ENCODE measurements at places on chromosomes 1 and 21.
A peak's percentile ranks its signal among the peaks of the same experiment; 100 is the strongest.

- DNase-seq = peak; percentile 81
These were observed 7.6 kb upstream of the ZNF326 start for GRCh38 chr1:89987159-89987819.

DNA sequence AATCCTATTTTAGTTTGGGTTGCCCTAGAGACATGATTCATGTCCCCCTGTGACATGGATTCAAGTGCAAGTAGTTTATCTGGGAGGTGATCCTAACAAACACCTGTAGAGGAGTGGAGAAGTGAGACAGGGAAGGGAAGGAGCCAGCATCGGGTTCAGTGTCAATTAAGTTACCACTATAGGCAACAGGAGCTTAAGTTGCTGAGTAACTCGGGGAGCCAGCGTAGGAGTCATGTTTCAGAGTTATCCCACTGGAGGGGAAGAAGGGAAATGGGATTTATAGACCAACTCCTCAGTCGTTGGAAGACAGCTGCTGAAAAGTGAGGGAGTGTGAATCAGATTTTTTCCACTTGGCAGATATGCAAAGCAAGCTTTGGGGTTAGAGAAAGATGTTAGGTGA lies 54.9 kb downstream of the SLC30A7 start:
- peak; percentile 72 for DNase-seq

- no peak for DNase-seq
These were observed 31.8 kb upstream of the CFHR4 start for GRCh38 chr1:196856053-196856452.

GRCh38 chr1:15120251-15120945 lies 33.1 kb upstream of the TMEM51 start:
- DNase-seq = no peak

GRCh38 chr1:94017155-94017829 lies 103.7 kb downstream of the ABCA4 start:
- DNase-seq = peak; percentile 37

DNA sequence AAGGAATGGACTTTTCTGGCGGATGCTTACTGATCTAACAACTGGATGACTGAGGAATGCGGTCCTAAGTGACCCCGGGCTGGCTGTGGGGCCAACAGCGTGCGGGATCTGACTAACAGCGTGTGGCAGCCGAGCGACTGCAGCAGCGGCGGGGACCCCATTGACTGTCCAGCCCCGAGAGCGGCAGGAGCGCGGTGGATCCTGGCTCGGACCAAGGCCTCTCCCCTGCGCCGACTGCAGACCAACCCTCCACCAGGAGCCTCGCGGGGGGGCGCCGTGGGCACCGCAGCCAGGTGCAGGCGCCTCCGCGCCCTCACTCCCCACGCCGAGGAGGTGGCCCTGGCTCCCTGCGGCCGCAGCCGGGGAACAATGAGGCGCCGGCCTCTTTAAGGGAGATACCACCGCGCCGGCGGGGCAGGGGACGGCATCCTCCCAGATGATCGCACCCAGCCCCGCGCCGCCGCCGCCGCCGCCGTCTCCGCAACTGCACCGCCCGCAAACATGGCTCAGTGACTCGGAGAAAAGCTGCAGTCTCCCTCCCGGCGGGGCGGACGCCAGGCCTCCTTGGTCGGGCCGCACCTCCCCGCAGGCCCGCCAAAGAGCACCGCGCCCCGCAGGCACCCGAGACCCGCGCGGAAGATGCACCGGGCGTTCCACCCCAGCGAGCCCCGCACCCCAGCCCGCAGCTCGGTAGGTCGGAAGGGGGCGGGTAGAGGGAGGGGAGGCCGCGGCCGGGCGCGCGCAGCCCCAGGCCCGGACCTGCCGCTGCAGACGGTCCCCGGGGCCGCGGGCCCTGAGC lies 694 bp upstream of the PDIK1L start:
- DNase-seq = peak; percentile 51

- no peak for DNase-seq
These were observed 35.9 kb upstream of the NEK2 start for GRCh38 chr1:211711315-211711705.
